ENCODE measurements at places on chromosomes 2 and 18.

DNA sequence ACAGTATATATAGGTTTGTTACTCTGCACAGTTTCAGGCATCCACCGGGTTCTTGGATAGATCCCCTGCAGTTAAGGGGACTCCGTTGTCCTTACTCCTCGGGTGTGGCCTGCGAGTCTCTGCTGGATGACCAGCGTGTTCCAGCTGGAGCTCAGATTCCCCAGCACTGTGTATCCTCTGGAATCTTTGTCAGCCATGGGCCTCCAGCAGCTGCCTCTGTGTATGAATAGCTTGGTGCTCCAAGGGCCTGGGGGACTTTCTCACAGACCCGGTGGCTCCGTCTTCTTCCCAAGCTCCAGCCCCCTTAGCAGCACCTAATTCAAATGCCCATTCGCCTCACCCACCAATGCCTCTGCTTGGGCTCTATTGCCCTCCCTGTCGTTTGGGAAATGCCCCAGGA is 6.3 kb downstream of the ANO7 start:
- DNase-seq: no peak

DNA sequence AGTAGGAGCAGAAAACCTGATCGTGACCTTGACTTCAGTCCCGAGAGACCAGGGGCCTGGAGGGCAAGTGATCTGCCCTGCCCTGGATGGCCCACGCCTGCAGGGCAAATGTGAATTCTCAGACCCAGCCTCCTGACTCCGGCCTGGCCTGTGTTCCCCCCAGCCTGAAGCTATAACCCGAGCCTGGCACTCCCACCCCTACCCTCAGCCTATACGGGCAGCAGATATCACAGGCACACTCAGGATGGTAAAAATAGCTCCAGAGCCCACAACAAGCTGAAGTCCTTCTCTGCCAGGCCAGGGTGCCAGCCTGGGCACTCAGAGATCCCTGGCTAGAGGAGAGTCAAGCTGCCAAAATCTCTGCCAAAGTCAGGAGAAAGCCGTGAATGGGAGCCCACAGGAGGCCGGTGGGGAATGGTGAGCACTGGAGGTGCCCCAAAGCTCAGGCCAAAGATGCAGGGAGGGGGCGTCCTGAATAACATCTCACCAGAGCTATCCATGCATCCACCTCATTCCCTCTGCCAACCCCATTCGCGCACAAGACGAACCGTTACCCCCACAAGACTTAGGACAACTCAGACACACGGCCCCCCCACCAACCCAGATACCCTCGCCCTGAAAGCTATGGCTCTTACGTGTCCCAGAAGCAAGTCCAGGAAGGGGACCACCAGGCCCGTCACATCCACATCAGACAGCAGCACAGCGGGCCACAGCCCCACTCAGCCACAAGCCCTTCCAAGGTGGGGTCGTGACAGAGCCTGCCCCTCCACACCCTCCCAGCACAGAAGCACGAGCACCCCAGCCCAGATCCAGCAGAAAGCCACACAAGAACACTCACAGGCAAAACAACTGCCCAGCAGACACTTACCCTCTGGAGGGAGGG is 144.9 kb downstream of the TNS1 start:
- no peak for DNase-seq

DNA sequence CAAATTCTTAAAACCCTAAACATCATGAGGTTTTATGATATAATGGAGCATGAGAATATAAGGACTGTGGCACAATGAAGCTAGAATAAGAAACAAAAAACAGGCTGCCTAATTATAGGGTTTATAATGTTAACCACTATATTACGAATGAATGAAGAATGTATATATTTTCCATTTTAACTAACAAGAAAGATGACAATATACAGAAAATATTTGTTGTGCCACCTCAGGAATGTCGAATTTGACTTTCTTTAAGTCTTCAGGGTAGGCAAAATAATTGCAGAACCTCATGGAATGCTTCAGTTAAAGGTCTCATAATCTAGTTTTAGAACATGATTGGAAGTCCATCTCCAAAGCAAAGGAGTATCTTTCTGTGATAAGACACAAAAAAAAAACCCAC is 282.9 kb upstream of the SLC8A1 start:
- DNase-seq: no peak

DNA sequence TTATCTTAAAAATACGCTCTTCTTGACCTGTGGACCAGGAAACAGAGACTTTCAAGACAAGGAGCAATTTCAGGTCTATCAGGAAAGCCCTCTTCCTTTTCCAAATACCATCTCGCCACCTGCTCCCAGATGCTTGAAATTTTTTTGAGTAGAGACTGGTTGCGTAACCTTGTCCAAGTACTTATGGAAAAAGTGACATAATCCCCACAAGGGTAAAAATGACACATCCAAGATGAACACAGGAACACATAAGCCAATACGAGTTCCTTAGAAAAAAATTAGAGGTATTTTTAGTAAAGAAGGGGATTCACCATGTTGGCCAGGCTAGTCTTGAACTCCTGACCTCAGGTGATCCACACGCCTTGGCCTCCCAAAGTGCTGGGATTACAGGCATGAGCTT is 1.8 kb downstream of the SERPINB13 start:
- DNase-seq: no peak

- peak; percentile 12 for DNase-seq
Observed at GRCh38 chr2:219060821-219061791, at the start of gene IHH. IHH (minus strand) TSS chr2:219060921; CDS start chr2:219060467, 454 bp downstream.

GRCh38 chr2:190415794-190416775 is 7.9 kb downstream of the MFSD6 start:
- DNase-seq: no peak

- DNase-seq: no peak
Observed at GRCh38 chr18:21389903-21390302, 147.9 kb downstream of the GREB1L start.

DNA sequence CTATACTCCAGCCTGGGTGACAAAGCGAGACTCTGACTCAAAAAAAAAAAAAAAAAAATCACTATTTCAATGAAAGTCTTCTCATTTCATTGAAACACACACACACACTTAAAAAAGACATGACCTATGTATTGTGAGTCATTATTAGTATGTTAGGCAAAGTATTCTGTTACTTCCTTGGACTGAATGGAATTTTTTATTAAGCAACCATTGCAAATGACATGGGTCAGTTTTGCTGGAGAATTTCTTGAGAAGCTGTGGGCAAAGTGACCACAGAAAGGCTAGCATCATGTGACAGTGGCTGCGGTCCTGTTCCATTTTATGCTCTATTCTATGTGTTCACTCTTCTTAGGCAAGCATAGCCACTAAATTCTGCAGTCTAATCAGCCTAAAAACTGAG is 695.7 kb downstream of the TDRD15 start:
- DNase-seq: no peak

DNA sequence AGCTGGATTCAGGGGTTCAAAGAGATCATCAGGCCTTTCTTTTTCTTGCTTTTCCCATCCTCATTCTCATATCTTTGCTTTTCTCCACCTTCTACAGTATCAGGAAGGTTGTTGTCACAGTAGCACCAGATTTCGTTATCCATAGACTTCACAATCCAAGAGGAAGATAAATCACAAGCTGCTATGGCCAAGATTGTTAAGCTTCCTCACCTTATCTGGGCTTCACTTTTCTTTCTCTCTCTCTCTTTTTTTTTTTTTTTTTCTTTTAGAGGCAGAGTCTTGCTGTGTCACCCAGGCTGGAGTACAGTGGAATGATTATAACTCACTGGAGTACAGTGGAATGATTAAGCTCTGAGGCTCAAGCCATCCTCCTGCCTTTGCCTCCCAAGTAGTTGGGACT is 93.5 kb downstream of the TTC27 start:
- DNase-seq: no peak

DNA sequence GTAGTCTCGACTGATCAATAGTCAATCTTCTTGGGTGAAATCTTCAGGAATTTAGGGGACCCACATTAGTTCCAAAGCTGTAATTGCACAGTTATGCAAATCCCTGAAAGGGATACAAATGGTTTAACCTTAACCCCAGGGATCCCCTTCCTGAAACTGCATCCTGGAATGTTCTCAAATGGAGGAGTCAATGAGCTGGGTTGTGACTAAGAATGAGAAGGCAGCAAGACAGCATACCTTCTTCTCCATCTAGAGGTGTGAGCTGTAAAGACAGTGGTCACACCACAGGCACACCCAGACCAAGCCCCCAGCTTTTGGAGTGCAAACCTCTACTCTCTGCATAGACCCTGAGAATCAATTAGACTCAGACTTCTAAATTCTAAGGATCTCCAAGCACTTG is 164.7 kb upstream of the MEIS1 start:
- DNase-seq: no peak

- DNase-seq: no peak
Observed at GRCh38 chr2:36173760-36174404, 181.7 kb upstream of the CRIM1 start.

DNA sequence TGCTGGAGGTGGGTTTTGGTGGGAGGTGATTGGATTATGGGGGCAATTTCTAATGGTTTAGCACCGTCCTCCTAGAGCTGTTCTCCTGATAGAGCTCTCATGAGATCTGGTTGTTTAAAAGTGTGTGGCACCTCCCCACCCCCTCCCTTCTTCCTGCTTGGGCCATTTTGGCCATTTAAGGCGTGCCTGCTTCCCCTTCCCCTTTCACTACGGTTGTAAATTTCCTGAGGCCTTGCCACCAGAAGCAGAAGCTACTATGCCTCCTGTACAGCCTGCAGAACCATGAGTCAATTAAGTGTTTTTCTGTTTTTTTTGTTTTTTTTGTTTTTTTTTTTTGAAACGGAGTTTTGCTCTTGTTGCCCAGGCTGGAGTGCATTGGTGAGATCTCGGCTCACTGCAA is 335.7 kb upstream of the HS6ST1 start:
- DNase-seq: no peak

Data from activated naive CD8-positive, alpha-beta T cell treated with anti-CD3 and anti-CD28 coated beads, Interleukin-2, amount 50 U/mL, for 24 hours (primary cell).